ENCODE measurements at places on chromosomes 3 and 15.

DNA sequence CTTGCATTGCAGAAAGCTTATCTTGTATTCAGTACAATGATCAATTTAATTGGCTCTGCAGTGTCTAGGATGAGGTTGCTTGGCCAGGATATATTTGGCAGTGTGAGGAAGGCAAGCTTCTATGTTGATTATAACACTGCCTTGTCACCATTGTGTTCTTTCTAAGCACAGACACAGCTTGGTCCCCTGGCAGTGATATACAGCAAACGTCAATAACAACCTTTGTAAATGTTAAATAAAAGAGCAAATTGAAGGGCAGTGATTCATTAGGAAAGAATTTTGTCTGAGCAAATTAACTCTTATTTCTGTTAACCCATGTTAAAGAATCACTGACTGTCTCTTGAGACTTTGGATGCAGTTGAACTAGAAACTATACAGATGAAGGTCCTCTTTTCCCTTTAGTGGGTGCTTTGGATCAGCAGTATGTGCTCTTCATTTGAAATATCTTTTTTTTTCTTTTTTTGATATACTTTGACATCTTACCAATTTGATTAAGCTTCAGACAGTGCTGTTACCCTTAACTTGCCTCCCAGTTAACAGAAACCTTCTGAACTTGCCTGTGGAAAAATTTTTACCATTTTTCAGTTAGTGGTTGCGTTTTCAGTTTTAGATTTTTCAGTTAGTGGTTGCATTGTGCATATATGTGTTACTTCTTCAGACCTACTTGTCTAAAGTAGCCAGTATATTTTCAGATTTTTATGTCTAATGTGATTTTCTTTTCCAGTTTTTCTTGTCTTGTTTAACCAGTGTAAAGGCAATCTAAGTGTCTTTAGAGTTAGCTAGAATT is 199.8 kb downstream of the TCF12 start:
- no peak for DNase-seq

GRCh38 chr3:59611649-59612443 is 562.0 kb upstream of the CFAP20DC start:
- no peak for DNase-seq

DNA sequence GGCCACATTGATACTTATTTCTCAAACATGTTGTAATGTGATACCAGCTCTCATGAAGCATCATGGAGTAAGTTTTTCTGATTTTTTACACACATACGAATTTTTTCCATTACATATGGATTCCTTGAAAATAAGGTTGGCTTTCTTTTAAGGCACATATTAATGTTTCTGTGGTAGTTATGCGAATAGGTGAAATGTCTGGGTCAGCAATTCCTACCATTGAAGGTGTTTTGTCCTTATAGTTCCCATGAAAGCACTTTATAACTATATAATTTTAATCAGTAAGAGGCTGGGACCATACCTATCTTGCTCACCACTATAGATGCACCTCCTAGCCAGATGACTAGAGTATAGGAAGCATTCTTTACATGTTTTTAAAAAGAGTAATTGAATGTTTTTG is 33.0 kb downstream of the PHLDB2 start:
- no peak for DNase-seq

- DNase-seq = no peak
Measured at GRCh38 chr3:129228891-129229585, 20.4 kb upstream of the COPG1 start.

GRCh38 chr15:88043396-88043795 is 213.1 kb downstream of the NTRK3 start:
- no peak for DNase-seq

DNA sequence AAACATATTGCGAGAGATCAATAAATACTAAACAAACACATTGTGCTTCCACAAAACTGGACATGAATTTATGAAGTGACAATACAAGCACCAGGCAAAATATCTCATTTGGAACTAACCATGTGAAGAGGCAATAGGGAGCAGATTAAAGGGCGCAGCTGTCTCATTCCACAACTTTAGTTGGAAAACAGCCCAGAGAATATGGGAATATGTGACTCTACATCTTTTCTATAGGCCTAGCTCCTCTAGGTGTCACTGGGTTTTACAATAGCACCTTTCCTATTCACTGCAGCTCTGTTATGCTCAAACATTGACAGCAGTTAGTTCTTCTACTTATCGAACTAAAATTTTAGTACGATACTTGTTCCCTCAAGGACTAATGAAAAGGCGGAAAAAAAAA is 866.3 kb upstream of the GBE1 start:
- DNase-seq = no peak

- DNase-seq = no peak
Measured at GRCh38 chr15:58562135-58562534, 130.3 kb downstream of the LIPC start.

GRCh38 chr3:78801926-78802561 is 965.8 kb downstream of the ROBO1 start:
- DNase-seq = no peak

- DNase-seq = no peak
Measured at GRCh38 chr3:196140224-196140623, 58.3 kb upstream of the TFRC start.

DNA sequence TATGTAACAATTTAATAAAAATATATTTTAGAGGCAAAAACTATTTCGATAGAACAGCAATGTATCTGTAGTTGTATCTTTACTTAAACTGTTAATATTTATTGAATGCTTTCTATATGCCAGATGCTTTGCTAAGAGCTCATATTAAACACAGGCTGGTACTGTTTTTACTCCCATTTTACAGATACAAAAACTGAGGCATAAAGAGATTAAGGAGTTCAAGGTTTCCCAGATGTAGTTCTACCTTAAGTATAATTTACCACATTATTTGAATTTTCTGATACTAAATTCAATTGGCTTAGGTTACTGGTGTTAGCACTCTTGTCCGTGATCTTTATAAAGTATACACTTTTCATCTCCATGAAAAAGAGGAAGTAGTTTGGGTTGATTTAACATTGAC is 149.8 kb downstream of the ROBO2 start:
- DNase-seq = no peak

DNA sequence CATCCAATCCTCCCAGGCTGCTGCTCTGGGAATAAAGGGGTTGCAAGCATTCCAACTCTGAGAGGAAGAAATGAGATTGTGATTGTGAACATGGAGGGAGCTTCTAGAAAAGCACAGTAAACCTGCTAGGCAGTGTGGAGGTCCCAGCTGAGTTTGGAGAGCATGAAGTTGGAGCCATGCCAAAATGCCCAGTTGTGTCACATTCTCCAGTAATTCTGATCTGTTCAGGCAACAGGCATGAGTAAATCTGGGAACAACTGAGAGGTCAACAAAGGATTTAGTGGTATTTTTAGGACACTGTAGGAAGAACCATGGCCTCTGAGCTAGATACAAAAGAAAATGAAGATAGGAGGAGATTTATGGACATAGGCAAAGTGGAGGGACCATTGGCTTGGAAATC is 74.7 kb downstream of the CYP19A1 start:
- no peak for DNase-seq

Data from stimulated activated naive CD4-positive, alpha-beta T cell (primary cell).